ENCODE measurements at places on chromosomes 11 and 22.

DNA sequence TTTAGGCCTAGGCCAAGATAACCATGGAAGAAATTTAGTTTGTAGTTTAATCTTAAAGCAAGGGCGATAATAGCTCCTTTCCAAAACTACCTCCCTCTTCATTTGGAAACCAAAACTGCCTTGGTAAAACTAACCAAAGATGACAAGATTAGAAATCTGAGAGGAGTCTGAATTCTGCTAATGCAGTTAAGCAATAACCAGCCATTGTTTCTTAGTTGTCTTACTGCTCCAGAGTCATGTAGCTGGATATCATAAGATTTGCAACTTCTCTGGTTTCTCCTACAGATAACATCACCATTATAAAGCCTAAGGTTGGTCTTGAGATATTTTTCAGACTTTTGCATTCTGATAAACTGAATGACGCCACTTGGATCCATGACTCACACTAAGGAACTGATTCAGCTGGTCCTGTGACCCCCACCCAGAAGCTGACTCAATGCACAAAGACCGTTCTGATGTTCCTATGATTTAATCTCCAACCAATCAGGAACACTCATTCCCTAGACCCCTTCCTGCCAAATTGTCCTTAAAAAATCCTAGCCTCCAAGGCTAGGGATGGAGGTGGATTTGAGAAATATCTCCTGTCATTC, 200.8 kb downstream of the LUZP2 start:
- no peak for DNase-seq

DNA sequence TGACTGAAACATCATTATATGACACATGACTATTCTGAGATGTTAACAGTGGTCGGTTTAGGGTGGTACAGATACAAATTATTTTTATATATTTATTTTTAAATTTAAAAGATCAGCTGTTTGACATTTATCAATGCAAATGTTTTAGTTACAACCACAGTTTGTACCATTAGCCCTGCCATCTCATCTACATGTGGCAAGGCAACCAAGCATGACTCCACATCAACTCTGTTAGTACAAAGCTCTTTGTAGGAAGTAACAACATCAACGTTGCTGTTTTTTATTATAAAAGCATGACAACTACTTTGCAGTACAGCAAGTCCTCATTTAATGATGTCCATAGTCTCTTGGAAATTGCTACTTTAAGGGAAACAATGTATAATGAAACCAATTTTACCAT, 40.8 kb downstream of the ENTHD1 start:
- DNase-seq = no peak

DNA sequence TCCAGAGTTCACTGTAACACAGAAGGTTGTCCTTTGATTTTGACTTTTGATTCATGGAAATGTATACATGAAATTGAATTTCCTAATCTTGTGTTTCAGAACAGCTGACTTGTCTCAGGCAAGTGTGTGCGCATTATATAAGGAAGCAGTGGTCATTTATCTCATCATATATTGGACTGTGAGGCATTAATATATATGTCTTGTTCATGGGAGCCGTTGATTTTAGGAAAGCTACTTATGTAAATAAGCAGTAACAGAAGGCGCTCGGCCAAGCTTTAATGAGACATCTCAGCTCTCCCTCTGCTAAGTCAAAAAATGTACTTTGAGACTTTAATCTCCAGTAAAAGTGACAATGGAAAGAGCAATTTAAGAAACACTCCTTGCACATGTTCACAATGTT, 100.5 kb downstream of the PDHX start:
- no peak for DNase-seq

- no peak for DNase-seq
Observed at GRCh38 chr11:94934362-94934761, 39.0 kb downstream of the CWC15 start.

DNA sequence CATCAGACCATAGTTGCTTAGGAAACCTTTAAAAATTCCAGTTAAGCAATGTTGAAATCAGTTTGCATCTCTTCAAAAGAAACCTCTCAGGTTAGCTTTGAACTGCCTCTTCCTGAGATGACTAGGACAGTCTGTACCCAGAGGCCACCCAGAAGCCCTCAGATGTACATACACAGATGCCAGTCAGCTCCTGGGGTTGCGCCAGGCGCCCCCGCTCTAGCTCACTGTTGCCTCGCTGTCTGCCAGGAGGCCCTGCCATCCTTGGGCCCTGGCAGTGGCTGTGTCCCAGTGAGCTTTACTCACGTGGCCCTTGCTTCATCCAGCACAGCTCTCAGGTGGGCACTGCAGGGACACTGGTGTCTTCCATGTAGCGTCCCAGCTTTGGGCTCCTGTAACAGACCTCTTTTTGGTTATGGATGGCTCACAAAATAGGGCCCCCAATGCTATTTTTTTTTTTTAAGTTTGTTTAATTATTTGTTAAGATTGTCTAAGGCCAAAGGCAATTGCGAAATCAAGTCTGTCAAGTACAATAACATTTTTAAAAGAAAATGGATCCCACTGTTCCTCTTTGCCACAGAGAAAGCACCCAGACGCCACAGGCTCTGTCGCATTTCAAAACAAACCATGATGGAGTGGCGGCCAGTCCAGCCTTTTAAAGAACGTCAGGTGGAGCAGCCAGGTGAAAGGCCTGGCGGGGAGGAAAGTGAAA, 73.4 kb downstream of the NCAPD3 start:
- DNase-seq = no peak

Measured in psoas muscle (tissue), 8 donors.